ENCODE measurements at places on chromosomes 11 and 22.

DNA sequence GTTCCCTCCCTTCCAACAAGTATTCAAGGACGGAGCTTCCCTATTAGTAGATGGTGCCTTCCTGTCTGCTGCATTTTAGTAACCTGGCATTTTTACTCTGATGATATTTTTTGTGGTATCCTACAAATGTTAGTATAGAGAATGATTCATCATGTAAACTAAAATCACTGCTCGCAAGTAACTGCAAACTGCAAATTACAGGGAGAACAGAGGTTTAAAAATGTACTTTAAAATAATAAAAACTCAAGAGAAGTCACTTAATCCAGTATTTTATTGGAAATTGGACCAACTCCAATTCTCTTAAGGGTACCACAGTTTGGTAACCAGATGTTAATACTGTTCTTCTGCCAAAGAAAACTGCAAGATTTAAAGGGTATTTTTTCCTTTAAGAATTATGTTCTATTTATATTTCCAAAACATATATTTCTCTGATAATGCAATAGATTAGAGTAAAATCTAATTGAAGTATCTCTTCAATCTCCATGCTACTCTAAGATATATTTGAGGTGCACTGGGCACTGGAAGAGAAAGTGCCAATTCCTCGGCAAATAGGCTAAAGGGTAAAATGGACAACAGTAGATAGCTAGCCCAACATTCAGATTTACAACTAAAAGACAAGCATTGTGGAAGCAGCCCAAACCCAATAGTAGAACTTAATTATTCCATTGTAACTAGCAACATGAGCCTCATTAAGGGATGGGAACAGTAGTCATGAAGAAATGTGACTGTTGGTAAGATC, 298.0 kb downstream of the TTC28 start:
- no peak for DNase-seq

DNA sequence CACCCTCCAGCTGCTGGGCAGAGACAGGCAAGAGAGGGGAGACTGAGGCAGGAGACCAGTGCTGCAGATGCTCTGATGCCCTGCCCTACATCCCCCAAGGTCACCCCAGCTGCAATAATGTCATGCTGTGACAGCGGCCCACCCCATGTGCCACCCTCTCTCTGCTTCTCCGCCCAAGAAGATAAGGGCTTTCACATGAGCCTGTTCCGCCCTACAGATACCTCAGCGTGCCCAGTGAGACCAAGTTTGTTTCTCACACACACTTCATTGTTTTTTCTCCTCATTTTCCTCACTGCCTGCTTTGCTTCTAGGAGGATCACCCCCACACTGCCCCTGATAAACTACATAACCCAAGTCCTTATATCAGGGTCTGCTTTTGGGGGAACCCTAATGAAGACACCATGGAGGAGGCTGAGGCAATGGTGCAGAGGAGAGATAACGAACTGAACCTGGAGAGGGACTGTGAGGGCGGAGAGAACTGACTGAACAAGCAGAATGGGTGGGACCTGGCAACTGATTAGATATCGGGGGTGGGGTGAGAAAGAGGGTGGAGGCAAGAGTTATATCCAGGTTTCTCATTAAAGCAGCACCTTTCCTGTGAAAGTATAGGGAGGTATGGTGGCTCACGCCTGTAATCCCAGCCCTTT, 37.5 kb upstream of the TSKU start:
- DNase-seq = no peak

DNA sequence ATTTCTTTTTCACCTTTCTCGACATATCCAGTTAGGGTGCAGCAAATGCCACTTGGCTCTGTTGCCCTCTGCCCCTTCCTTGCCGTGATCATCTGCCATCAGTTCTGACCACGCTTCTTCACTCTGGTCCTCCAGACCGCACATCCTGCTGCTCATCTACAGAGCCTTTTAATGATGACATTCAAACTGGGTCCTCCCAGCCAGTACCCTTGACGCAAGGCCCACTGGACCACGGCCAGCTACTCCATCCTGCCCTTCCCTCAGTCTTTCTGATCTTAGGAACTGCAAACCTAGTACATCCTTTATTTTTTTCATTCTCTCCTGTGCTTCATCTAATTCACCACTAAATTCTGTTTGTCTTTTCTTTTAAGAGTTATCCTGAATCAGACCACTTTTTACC, 551.8 kb downstream of the NTM start:
- DNase-seq = no peak

DNA sequence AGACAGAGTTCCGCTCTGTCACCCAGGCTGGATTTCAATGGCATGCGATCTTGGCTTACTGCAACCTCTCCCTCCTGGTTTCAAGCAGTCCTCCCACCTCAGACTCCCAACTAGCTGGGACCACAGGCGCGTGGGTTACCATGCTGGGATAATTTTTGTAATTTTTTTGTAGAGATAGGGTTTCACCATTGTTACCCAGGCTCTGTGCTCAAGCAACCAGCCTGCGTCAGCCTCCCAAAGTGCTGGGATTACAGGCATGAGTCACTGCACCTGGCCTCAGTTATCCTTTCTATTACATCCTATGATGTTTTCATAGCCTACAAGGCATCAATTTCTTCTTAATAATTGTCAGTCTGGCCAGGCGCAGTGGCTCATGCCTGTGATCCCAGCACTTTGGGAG, 36.5 kb downstream of the LRRC74B start:
- DNase-seq = no peak

DNA sequence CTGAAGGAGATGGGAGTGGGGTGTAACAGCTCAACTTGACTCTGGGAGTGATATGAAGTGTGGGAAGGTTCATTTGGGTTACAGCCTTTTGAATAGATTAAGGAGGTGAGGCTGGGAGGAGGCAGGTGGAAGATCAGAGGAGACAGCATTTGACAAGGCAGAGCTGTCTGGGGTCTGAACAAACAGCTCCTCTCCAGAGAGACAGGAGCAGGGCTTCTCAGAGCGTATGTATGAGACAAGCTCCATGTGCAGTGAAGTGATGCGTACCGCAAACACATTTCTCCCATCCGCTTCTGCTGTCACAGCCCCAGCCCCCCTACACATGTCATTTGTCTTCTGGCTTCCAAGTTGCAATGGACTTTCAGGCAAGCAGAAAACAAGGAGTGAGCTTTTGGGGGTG, 137.1 kb upstream of the E2F8 start:
- DNase-seq = no peak

GRCh38 chr11:118620529-118621070, 13.2 kb downstream of the PHLDB1 start:
- no peak for DNase-seq

- DNase-seq = no peak
These were observed 210.1 kb downstream of the NTM start for GRCh38 chr11:131580476-131580875.

DNA sequence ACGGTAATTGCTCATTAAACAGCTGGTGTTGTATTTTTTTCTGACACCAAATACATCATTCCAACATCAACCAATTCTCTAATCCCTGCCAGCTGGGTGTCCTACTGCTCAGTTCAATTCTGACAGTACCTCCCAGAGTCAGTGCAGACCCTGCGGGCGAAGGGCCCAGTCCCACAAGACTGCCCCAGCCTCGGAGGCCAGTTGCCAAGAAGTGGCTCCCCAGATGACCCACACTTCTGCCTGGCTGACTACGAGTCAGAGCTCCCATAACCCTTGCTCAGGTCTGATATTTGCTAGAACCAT, 147.2 kb downstream of the CTTN start:
- no peak for DNase-seq

- DNase-seq = no peak
These were observed 109.8 kb downstream of the PKNOX2 start for GRCh38 chr11:125274309-125274708.

- no peak for DNase-seq
These were observed 54.7 kb downstream of the MICAL3 start for GRCh38 chr22:17969701-17970113.

DNA sequence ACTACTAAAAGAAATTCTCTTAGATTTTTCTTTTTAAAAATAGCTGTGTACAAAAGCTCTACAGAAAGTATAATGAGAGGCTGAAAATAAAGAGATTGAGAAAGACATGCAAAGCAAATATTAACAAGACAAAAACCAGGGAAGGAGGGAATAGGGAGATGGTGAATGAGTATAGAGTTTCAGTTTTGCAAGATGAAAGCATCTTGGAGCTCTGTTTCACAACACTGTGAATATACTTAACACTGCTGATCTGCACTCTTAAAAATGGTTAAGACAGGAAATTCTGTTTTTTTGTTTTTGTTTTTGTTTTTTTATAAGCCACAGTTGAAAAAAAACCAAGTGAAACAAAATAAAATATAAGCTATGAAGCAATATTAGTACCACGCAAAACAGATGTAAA, 5.5 kb downstream of the TMEM218 start:
- DNase-seq = no peak

- peak; percentile 9 for DNase-seq
These were observed 207.0 kb downstream of the TBC1D22A start for GRCh38 chr22:46969491-46969890.

DNA sequence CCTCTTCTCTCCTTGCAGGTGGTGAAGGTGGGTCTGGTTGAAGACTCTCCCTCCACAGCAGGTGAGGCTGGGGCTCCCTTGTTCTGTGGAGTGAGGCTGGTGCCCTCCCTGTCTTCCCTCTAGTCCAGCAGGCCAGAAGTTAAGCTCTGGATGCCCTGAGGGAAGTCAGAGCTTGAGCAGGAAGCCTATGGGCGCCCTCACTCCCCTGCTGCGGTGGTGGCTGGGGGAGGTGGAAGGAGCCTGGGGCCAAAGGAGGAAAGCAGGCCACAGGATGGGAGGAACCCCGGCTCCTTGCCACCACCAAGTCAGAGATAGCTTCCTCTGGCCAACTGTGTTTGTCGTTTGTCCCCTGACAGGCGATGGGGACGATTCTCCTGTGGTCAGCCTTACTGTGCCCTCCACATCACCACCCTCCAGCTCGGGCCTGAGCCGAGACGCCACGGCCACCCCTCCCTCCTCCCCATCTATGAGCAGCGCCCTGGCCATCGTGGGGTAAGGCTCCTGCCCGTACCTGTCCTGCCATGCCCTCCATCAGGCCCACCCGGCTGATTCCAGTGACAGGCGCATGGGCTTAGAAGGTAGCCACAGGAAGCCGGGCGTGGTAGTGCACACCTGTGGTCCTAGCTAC, 29.5 kb upstream of the RAB1B start:
- DNase-seq = no peak

DNA sequence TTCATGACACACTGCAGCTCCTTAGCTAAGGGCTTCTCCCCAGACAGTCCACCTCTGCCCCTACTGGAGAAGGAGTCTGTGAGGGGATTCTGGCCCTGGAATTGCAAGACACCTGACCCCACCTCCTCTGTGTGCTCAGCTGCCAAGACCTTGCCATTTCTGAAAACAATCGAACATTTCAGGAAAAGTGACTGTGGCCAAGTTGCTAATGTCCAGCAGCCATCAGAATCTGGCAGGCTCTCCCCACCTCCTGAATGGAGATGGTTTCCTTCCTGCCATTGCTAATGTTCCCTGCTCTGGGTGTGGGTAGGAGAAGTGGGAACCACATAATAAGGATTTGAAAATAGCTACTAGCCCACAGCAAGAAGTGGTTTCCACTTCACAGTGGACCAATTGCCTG, 127.2 kb upstream of the ALX4 start:
- no peak for DNase-seq

GRCh38 chr11:65133724-65134123, 595 bp downstream of the SYVN1 start:
- DNase-seq = no peak

DNA sequence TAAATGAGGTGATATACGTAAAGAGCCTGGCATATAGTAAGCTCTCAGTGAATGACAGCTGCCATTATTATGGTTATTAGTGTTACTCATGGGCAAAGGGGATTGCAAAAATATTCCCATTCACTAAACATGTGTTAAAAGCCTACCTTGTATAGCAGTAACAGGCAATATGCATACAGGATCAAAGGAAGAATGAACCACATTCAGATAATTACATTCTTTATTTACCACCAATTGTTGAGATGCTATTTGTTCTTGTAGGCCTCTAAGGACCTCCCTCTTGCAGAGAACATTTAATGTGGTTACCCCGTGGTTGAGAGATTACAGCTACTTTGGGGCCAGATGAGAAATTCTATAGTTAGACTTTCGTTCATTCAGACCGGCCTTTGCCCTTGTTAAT, 82.7 kb upstream of the DRD2 start:
- DNase-seq = no peak

DNA sequence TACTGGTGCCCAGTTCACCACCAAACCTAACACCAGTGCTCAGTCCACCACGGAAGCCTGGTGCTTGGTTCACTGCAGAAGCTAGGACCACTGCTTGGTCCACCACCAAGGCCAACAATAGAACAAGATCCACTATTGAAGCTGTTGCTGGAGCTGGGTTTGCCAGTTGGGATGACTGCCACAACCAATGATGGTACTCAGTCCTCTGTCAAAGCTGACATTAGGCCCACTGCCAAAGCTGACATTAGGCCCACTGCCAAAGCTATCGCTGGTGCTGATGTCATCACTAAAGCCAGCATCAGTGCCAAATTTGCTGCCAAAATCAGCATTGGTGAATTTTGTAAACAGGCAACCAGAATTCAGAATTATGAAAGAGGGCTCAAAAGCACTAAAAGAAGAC, 1850.2 kb upstream of the RAG2 start:
- DNase-seq = no peak

GRCh38 chr11:122202161-122202950, 86.3 kb upstream of the BLID start:
- DNase-seq = no peak

DNA sequence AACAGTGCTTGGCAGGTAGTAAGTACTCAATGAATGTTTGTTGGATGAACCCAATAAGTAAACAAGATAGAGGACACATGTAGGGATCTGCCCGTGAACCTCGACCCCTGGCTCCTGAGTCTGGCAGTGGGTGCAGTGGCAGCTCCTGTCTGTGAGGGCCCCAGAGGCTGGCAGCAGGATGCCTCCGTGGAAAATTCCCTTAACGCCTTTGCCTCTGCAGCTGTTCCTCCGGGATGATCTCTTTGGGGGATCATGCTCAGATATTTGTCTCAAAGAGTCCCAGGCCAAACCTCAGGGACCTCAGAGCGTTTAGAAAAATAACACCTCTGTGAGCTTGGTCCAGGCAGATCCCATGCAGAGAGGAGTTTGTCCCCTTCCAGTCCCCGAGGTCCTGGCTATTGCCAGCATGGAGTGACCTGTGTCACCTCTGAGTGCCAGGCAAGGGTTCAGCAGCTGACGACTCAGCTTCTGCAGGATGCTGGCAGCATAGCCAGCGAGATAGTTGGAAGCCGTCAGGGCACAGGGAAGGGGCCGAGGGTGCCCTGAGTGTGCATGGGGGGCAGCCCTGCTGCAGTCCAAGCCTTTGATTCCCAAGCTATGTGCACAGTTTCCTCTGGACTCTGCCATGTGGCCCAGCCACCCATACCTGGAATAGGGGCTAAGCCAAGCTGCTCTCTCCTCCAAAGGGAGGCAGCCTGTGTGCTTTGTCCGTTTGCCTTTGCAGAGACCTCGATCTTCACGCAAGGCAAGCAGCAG, 613 bp upstream of the MCHR1 start:
- no peak for DNase-seq

- DNase-seq = no peak
These were observed 8.4 kb upstream of the MRPL11 start for GRCh38 chr11:66447012-66447411.

- no peak for DNase-seq
These were observed 48.1 kb downstream of the DNHD1 start for GRCh38 chr11:6544921-6545850.

Measured in T-helper 1 cell (primary cell).